ENCODE measurements at places on chromosomes 4 and X. TPM values are rescaled to one million over a fixed set of nuclear protein-coding genes. Genes with fewer than 3 reads are reported as not detected.
A peak's percentile ranks its signal among the peaks of the same experiment; 100 is the strongest.

GRCh38 chr4:36213977-36214376, 30.3 kb downstream of the ARAP2 start:
- H3K4me3 ChIP-seq: no peak overlapping the region
- H3K27me3 ChIP-seq: no peaks in the 10 kb centered on the region
- H3K4me1 ChIP-seq: peaks cover 21% of the 10 kb centered on the region

DNA sequence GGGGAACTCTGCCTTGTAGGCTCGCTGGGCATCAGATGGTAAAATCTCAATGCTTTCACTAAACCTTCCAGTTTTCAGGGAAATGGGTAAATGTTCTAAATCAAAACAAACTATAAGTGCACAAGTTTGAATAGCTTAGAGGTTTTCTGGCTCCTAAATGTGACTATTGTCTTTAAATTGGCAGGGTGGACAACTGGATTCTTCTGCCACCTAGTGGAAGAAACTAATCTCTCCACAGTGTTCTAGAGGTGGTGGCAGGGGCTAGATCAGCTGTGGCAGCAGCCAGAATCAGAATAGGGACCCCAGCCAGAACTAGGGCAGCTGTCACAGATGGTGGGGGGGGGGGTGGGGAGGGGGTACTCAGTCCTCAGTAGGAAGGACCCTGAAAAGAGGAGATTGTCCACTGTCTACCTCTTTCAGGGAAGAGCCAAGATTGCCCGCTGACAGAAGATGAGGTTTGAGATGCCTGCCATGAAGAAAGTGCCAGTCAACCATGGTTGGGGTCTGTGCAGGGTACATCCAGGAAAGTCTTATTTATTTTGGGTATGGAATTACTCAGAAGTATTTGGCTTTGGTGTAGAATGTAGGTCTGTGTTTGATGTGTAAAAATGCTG, 201.4 kb downstream of the CCNG2 start:
- no peaks in the 10 kb centered on the region for H3K4me1 ChIP-seq
- no peak for DNase-seq
- no peaks in the 10 kb centered on the region for H3K36me3 ChIP-seq
- no peak overlapping the region for H3K4me3 ChIP-seq

DNA sequence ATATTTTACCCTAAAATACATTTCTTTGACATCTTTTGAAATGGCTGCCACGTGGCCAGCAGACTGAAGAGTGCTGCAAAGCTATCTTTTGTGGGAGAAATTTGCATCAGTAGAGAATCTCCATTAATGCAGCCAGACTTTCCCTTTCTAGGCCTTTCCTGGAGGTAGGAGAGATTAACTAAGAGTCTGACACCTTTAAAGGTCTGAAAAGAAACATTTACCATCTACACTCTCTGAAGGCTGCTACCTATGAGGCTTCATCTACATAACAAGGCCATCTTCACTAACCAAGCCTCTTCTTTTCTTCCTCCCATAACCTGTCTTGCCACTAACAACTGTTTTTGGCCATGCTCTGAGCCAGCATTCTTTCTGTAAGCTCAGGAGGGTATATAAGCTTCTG, 17.8 kb upstream of the SPRY1 start:
- H3K27me3 ChIP-seq: peaks cover 18% of the 10 kb centered on the region
- H3K27ac ChIP-seq: no peak overlapping the region
- DNase-seq: no peak
- no peak overlapping the region for H3K4me3 ChIP-seq
- peaks cover 3% of the 10 kb centered on the region for H3K4me1 ChIP-seq
- no peaks in the 10 kb centered on the region for H3K36me3 ChIP-seq

- no peak overlapping the region for H3K27ac ChIP-seq
- H3K27me3 ChIP-seq: no peaks in the 10 kb centered on the region
- no peaks in the 10 kb centered on the region for H3K36me3 ChIP-seq
- no peak overlapping the region for H3K4me3 ChIP-seq
- H3K4me1 ChIP-seq: no peaks in the 10 kb centered on the region
Measured at GRCh38 chrX:3029129-3029528, 12.1 kb upstream of the ARSF start.

DNA sequence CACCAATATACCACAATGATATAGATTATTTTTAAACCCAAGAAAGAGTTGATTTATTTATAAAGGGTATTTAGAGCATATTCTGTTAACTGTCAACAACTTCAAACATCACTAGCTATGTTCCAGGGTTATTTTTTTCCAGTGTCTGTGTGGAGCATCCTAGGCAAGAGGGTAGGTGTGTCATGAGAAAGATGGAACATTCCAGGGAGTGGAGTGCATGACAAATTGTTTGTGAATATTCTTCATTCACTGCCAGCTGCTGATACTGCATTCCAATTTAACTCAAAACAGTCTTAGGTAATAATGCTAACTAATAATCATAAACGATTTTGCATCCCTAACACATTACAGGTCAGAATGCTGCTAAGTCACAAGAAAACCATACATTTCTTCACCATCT, 148.7 kb upstream of the RASGEF1B start:
- no peaks in the 10 kb centered on the region for H3K36me3 ChIP-seq
- DNase-seq: no peak
- H3K4me3 ChIP-seq: no peak overlapping the region
- no peaks in the 10 kb centered on the region for H3K4me1 ChIP-seq
- H3K27me3 ChIP-seq: no peaks in the 10 kb centered on the region

DNA sequence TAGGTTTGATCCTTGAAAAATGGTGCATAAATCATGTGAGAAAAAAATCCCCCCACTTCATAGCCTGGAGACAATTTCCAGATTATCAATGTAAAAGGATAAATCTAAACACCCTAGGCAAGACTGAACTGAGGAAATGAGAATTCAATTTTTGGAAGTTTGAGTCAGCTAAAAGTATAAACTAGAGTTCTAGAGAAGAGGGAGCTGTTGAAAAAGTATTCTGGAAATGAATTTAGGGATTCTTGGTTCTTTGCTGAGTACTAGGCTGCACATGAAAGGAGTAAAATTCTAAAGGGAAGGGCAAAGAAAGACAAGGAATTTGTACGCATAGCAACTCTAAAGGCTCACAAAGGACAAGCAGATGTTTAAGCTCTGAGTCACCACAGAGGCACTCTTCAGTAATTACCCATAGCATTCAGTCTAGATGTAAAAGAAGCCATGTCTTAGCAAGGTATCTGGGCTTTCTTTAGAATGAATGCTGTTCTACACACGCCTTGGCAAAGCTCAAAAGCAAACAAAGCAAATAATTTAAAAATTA, 896.5 kb downstream of the PDHA2 start:
- no peaks in the 10 kb centered on the region for H3K4me1 ChIP-seq
- no peak overlapping the region for H3K4me3 ChIP-seq
- H3K27me3 ChIP-seq: no peaks in the 10 kb centered on the region
- no peaks in the 10 kb centered on the region for H3K36me3 ChIP-seq
- no peak for DNase-seq

- no peak for DNase-seq
- no peaks in the 10 kb centered on the region for H3K27me3 ChIP-seq
- no peak overlapping the region for H3K4me3 ChIP-seq
- no peaks in the 10 kb centered on the region for H3K36me3 ChIP-seq
- H3K27ac ChIP-seq: no peak overlapping the region
Measured at GRCh38 chr4:136861091-136861490, 671.2 kb downstream of the PCDH18 start.

GRCh38 chr4:40369437-40370274, 34.5 kb downstream of the CHRNA9 start:
- H3K36me3 ChIP-seq: no peaks in the 10 kb centered on the region
- peaks cover 6% of the 10 kb centered on the region for H3K27me3 ChIP-seq
- peaks cover 1% of the 10 kb centered on the region for H3K4me1 ChIP-seq
- no peak overlapping the region for H3K27ac ChIP-seq

GRCh38 chrX:15107367-15107988, 162.4 kb downstream of the ASB9 start:
- no peak overlapping the region for H3K4me3 ChIP-seq
- peaks cover 6% of the 10 kb centered on the region for H3K36me3 ChIP-seq
- no peak for DNase-seq
- peak overlapping the region; percentile 19 for H3K27ac ChIP-seq

Gene GCNA
- 8.7 TPM for total RNA-seq

Gene PRR32
- not detected for total RNA-seq

Gene CT45A5
- not detected for total RNA-seq

Gene SLITRK4
- total RNA-seq: not detected

Gene HMX1
- total RNA-seq: not detected

Gene SSX4B
- not detected for total RNA-seq

Gene ABCB7
- total RNA-seq: 25.4 TPM

Gene HAND2
- not detected for total RNA-seq

Gene ADH1A
- not detected for total RNA-seq

Gene SLC35A2
- 12.7 TPM for total RNA-seq

Gene RAB28
- 16.4 TPM for total RNA-seq

Gene CXCL3
- 0.17 TPM for total RNA-seq
